ENCODE measurements at places on chromosomes 3 and 15.

DNA sequence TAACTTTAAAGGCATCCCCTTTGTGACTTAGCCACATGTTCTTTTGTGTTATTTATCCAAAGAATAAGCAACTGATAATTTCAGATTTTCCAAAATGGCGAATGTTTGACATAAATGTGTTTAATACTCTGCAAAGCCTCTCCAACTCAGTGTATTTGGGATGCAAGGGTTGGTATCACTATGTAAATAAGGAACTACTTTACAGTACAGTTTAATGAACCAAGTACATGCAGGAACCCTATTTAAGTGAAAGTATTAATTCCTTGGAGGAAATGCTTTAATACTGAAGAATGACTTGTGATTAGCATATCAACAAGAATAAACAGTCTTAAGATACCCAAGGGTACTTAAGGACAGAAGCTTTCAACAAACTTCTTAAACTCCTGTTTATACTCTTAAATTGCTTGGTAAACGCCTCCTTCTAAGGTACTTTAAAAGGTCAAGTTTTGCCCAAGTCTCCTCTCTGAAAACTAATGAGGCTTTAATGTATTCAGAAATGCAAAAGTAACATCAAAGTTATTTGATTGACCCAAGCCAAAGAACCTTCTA, 107.7 kb downstream of the TNIK start:
- DNase-seq: no peak

DNA sequence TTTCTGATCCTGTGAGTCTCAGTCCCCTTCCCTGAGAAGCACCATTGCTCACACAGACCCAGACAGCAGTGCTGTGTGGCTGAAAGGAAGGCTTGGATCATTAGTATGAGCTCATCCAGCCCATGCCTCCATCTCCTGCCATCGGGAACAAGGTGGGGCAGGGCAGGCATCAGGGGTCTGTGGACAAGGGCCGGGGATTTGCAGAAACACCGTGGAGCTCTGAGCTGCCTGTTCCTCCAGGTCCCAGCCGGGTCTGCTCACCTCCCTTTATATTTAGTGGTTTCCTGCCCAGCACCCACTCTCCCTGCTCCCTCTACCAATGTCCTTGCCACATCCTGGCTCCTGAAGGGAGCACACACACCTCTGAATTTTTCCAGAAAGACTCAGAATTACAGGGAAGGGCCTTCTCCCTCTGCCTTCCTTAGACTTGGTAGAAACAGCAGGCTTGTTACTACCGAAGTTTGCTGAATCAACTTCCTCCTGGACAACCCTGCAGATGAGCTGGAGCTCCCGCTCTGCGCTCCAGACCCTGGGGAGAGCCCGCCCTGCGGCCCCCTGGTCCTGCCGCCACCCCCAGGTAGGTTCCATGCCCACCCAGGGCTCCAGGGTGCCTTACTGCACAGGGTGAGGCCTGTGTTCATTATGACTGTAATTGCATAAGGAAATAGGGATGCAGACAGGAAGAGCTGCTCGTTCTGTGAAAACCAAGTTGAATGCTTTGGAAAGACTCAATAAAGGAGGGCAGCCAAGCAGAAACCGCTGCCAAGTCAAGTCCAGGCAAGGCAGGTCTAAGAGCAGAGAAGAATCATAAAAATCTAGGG, 128.1 kb downstream of the NSMCE3 start:
- no peak for DNase-seq

GRCh38 chr15:70625438-70625837, 137.9 kb downstream of the UACA start:
- no peak for DNase-seq

DNA sequence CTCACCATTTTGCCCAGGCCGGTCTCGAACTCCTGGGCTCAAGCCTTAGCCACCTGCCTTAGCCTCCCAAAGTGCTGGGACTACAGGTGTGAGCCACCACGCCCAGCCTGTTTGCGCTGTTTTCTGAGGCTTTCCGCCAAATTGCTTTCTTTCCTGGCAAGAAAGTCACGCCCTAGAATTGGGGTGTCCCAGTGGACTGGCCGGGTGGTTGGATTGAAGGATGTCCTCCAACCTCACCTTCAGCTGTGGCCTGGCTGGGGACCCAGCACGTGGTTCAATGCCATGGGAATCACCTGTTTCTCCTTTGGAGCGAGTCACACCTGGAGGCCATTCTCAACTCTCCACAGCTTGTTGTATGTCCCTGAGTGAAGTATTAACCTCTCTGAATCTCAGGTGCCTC, 5.8 kb upstream of the ANKDD1A start:
- no peak for DNase-seq

DNA sequence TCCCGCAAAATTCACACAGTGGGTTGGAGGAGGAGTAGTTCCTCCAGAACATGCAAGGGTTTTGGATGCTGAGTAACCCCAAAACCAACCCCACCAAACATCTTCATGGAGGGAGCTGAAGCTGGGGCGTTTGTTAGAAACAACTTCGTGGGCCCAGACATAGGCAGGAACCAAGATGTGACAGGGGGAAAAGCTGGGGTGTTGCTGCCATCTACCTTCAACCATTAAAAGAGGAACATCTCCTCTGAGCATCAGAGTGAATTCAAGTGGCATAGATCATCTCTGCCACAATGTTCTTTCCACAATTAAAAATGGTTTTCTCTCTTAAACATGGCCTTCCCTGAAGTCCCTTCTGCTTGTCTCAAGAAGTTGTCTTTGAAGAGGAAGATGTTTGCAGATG, 20.5 kb downstream of the SIDT1 start:
- DNase-seq: no peak

- no peak for DNase-seq
These were observed 1060.2 kb downstream of the NSUN3 start for GRCh38 chr3:95123104-95123503.
